ENCODE measurements at places on chromosomes 2 and 18. TPM values are rescaled to one million over a fixed set of nuclear protein-coding genes. Genes with fewer than 3 reads are reported as not detected.
A peak's percentile ranks its signal among the peaks of the same experiment; 100 is the strongest.

Gene NPPC
- total RNA-seq: not detected

DNA sequence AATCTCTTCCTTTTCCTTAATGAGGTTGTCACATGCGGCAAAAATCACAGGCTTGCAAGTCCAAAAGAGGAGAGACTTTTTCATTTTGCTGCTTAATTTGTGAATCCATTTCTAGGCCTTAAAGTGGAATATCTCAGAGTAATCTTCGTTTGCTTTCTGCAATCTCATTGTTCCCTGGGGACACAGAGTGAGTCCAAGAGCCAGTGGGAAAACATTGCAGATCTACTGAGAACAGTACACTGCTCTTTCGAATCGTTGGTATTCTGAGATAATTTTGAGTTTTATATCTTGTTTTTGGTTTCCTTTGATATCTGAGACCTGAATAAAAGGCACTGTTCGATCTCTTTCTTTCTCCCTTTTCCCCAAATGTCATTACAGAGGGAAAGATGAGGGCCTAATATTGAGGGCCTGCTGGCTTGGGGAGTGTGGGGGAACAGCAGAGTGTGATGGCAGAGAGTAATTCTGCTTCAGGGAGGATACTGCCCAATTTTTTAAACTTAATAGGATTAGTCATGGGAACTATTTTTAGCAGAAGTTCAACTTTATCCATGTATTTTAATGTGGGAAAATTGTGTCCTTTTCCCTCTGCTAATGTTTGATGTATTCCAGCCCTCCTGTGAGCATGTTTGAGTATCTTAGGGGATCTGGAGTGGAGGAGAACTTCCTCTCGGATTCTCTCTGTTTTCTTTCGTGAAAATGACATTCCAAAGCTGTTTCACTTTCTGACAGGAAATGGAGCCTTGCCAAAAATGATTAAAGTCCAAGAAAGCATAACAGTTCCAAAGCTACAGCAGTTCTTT is 418.2 kb upstream of the ZEB2 start:
- H3K4me1 ChIP-seq: no peaks in the 10 kb centered on the region
- DNase-seq: no peak
- H3K4me3 ChIP-seq: no peak overlapping the region
- no peaks in the 10 kb centered on the region for H3K36me3 ChIP-seq
- H3K27me3 ChIP-seq: no peaks in the 10 kb centered on the region
- peak overlapping the region; percentile 10 for H3K27ac ChIP-seq

DNA sequence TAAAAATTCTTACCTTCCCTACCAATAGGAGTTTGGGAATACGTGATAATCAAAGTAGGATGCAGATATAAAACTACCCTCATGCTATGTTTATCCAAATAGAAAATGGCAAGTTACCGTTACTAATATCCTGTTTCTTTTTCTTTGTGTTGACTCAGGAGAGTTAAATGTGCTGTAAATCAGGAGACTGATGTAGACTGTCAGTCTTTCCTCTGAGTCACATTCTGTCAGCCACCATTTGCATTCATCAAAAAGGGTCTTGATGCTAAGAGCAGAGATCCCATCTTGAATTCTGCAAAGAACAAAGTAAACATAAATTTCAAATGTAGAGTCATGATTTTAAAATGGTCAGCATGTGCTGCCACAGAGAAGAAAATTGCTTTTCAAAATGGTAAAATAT is 712.8 kb downstream of the SOCS6 start:
- no peaks in the 10 kb centered on the region for H3K27me3 ChIP-seq
- no peaks in the 10 kb centered on the region for H3K36me3 ChIP-seq
- H3K27ac ChIP-seq: no peak overlapping the region
- H3K4me1 ChIP-seq: no peaks in the 10 kb centered on the region
- H3K4me3 ChIP-seq: no peak overlapping the region
- DNase-seq: no peak

DNA sequence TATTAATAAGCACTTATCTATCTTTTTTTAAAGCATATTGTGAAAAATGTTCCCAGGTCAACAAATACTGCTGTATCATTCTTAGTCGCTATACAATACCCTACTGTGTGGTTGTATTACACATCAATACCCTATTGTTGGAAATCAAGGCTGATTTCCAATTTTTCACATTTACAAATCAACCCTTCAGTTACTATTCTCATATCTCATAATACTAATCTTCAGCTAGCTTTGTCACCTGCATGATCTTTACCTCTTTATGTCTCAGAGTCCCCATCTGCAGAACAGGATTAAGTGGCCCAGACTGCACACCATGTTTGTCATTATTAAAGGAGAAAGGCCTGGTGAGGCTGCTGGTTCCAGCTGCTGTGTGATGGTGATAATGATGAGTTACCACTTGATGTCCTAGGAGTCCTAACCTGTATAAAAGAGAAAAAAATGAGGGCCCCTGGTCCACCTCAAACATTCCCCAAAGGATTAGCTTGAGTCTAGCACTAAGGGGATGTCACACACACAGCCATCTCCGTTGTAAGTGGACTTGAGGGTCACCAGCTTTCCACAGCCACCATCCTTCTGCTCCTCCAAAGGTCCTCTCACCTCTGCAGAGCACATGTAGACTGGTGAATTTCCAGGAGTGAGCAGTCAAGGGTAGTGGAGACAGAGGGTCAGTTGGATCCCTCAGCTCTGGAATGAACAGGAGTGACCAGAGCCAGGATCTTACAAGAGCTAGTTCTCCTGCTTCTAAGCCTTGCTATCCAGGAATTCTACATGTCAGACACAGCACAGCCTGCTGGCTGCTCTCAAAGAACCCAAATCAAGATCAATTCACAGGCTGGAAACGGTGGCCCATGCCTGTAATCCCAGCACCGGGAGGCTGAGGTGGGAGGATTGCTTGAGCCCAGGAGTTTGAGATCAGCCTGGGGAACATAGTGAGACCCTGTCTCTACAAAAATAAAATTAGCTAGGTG is 36.0 kb upstream of the BIN1 start:
- H3K27ac ChIP-seq: no peak overlapping the region
- H3K4me1 ChIP-seq: no peaks in the 10 kb centered on the region
- H3K4me3 ChIP-seq: no peak overlapping the region
- DNase-seq: no peak
- H3K36me3 ChIP-seq: no peaks in the 10 kb centered on the region

DNA sequence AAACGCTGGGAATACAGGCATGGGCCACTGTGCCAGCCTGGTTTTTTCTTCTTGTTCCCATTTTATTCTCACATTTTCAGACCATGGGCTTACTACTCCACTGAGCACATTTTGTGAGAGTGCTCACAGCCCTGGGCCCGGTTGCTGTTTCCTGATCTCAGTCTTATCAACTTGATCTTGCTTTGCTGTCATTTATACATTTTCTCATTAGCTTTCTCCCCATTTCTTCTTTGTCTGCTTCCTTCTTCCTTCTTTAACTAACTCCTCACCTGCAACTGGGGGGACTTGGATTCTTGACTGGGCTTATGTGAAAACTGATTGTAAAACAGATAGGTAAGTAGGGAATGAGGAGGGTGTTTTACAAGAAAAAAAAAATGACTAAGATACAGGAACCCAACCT is 117.3 kb downstream of the PLB1 start:
- H3K27me3 ChIP-seq: no peaks in the 10 kb centered on the region
- no peaks in the 10 kb centered on the region for H3K4me1 ChIP-seq
- no peaks in the 10 kb centered on the region for H3K36me3 ChIP-seq
- H3K4me3 ChIP-seq: no peak overlapping the region
- no peak for DNase-seq
- H3K27ac ChIP-seq: no peak overlapping the region

Measured in Peyer's patch (tissue), 4 donors.